Mucosa of descending colon (tissue), 3 donors: ENCODE measurements at places on chromosomes 12 and 14.

DNA sequence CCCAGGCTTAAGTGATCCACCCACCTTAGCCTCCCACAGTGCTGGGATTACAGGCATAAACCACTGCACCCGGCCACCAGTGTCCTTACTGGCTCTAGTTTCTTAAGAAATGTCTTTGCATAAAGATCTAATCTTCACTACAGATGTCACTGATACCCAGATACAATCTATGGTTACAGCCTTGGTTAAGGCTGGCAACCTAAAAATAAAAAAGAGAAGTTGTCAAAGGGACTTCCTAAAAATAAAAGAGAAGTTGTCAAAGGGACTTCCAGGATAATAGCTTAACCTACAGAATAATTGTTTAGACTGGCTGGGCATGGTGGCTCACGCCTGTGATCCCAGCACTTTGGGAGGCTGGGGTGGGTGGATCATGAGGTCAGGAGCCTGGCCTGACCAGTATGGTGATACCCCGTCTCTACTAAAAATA lies 27.6 kb downstream of the ETFBKMT start:
- no peak for DNase-seq

- DNase-seq, result no peak
These were observed 39.8 kb upstream of the FBXO33 start for GRCh38 chr14:39472078-39472477.

GRCh38 chr12:131895640-131896079 lies 1.2 kb downstream of the ULK1 start:
- DNase-seq, result no peak

GRCh38 chr12:1161197-1161596 lies 170.2 kb downstream of the ERC1 start:
- no peak for DNase-seq

DNA sequence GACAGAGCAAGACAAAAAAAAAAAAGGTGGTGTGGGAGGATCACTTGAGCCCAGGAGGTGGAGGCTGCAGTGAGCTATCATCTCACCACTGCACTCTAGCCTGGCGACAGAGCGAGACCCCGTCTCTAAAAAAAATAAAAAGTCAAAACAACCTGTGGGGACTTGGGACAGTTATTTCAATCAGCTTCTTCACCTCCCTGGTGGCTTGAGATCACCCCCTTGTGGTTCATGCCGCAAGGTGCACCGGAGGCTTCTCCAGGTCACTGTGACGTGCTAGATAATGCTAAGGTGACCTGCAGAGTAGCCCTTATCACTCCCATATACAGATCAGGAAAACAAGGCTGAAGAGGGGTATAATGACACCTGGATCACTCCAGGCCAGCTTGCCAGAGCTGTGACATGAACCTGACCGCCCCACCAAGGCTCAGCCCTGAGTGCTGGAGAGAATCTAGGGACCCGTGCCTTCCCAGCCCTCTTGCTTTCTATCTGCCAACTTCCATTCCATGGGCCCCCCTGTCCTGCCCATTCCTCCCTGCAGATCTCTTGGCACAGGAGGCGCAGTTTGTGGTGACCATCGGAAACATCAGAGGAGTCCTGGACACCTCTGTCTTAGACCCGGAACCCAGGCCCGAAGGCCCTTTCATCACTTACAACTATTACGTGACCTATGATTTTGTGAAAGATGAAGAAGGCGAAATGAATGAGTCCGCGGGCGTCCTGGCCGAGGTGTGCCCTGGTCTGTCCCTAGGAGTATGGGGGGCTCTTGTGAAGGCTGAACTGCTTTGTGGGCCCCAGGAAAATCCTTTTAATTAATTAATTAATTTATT lies 8.1 kb downstream of the LRRC43 start:
- DNase-seq, result peak; percentile 87

DNA sequence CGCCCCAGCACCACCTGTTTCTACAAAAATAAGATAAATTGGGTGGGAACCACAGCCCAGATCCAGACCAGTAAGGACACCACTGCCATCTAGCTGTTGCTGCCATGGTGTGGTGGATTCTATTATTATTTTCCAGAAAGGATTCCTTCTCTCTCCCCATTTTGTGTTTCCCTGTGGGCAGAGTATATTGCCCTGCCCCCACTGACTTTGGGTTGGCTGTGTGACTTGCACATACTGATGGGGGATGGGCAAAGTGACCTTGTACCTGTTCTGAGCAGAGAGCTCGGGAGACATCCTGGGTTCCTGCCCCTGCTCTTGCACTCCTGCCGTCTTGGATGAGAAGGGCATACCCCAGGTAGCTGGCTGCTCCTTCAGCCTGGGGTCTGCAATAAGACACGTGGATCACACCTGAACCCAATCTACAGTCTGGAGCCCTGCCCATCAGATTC lies 24.3 kb downstream of the MOAP1 start:
- DNase-seq, result no peak

- no peak for DNase-seq
These were observed 5.3 kb downstream of the SLC5A8 start for GRCh38 chr12:101204602-101205304.

DNA sequence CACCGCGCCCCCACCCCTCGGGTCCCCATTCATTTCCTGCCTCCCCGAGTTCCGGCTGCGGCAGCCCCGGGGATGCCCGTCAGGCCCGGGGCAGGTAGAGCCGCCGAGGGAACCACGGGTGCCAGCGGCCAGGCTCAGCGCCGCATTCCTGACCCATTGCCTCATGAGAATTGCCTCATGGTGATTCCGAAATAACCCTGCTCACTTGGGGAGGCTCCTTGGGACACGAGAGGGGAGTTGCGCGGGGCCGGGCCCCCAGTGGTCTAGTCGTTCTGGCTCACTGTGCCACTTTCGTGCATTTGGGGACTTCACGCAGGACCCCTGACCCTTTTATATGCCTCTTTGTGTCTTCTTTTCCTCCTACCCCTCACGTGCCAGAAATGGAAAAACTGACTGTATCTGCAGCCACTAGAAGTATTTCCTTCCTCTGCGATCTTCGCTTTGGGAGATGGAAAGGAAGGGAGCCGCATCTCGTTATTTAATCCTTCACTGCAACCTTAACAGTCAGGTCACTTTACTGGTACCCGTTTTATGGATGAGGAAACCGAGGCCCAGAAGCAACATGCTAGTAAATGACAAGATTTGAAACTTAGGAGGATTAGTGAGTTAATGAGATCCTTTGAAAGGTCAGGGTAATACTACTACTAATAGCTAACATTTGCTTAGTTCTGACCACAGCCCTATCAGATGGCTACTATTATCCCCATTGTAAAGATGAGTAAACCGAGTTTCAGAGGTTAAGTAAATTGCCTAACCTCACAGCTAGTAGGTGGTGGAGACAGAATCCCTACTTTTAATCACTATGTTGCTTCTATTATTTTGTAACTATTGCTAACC lies 768 bp downstream of the PTPN11 start:
- peak; percentile 74 for DNase-seq

- no peak for DNase-seq
These were observed 884.3 kb downstream of the GALC start for GRCh38 chr14:87108726-87109125.

- DNase-seq, result no peak
These were observed 50.8 kb downstream of the ARL1 start for GRCh38 chr12:101356794-101357193.

GRCh38 chr14:68755016-68755353 lies 37.9 kb downstream of the ZFP36L1 start:
- DNase-seq, result no peak

- DNase-seq, result no peak
These were observed 378.7 kb upstream of the KITLG start for GRCh38 chr12:88958946-88959345.

DNA sequence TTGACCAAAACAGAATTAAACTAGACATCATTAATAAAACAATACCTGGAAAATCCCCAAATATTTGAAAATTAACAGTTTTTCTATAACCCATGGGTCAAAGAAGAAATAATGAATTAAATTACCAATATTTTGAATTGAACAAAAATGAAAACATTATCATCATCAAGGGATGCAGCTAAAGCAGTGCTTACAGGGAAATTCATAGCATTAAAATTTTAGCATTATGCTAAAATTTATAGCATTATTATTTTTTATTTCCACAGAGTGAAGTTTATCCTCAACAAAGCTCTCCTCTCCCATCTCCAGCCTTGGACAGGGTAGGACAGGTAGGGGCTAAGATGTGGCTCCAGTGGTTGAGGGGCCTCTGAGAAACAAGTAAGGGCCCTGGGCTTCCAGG lies 19.3 kb upstream of the M6PR start:
- no peak for DNase-seq

- DNase-seq, result no peak
These were observed 148.1 kb upstream of the C14orf180 start for GRCh38 chr14:104431351-104431928.

GRCh38 chr14:68368850-68369249 lies 424.0 kb downstream of the ZFP36L1 start:
- DNase-seq, result no peak

- no peak for DNase-seq
These were observed 56.3 kb upstream of the SLC6A13 start for GRCh38 chr12:318759-319515.

- DNase-seq, result no peak
These were observed 108.8 kb downstream of the ETNK1 start for GRCh38 chr12:22733756-22734155.

GRCh38 chr14:75515629-75515996 lies 6.7 kb upstream of the BATF start:
- DNase-seq, result no peak

GRCh38 chr14:99395909-99396530 lies 84.6 kb downstream of the SETD3 start:
- DNase-seq, result no peak

DNA sequence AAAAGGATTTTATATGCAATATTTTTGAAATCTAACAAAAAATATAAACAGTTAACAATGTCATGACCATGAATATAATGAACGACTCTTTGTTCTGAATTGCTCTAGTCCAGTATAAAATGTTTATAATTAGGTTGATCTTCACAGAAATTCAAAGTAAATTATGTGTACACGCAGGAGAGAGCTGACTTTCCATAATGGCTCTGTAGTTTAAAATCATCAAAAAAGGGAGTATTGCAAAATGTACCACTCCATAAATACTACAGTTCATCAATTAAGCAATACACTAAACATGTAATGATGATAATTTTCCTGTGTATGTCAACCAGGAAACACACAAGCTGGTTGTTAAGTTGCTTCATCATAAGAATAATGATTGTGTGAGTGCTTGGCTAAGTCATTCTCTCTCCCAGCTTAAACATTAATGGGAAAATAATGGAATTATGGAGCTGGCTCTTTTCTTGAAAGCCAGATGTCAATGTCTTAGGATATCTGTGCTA lies 189.5 kb upstream of the PLEKHG7 start:
- no peak for DNase-seq

DNA sequence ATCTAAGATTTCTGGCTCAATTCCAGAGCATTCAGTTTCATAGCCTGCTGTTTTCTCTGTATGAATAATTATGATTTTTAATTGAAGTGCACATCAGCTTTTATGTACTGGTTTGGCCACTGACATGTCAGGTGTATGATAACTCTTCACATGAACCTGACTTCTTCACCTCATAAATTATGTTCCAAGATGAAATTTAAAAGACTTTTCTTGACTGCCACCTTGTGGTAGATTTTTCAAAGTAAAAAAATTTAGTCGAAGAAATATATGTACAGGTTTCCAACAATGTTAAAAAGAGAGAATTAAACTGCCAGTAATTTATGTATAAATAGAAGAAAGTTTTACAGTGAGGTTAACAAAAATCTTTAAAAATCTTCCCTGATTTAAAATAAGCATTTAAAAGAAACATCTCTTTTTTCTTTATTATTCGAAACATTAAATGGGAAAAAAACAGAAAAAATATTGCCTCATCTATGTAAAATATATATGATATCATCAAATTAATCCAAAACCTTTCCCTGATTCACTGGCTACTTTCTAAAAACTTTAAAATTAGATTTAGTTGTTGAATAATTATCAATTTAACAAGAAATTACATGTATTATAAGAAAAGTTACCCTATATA lies 124.9 kb upstream of the ATXN7L3B start:
- no peak for DNase-seq

- DNase-seq, result no peak
These were observed 12.4 kb upstream of the A2M start for GRCh38 chr12:9127936-9128663.
